Activated CD4-positive, alpha-beta memory T cell treated with anti-CD3 and anti-CD28 coated beads for 36 hours (primary cell): ENCODE measurements at places on chromosomes 1 and 21. TPM values are rescaled to one million over a fixed set of nuclear protein-coding genes. Genes with fewer than 3 reads are reported as not detected.

GRCh38 chr1:182725259-182726255, 41.2 kb upstream of the RGS8 start:
- no peak for DNase-seq

DNA sequence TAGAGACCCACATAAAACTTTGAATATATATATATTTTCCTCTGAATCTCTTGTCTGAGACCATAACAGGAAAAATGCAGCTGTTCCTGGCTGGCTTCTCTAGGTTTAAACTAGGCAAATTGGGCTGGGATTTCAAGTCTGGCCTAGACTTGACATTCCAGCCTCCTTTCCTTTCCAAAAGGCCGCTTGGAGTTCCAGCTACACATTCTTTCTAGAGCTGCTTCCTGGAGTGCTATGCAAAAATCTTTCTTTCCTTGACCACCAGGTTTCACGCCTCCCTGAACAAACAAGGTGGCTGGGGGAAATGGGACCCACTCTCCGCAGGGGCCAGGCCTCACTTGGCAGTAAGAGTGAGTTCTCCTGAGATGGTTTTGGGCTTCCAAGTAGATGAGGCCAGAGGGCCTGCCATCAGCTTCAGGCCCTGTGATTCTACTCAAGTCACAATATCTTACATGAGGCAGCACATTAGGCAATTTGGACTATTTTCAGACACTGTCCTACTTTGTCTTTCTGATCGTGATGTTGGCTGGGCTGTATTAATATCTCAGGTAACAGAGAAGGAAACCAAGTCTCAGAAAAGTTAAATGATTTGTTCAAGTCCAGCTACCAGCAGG, 102.4 kb downstream of the FAM78B start:
- no peak for DNase-seq

PERM1 gene
- total RNA-seq: not detected

- DNase-seq: no peak
Observed at GRCh38 chr21:29347274-29347681, 48.6 kb downstream of the BACH1 start.

INKA2 gene
- 2.3 TPM for total RNA-seq

OR2T11 gene
- total RNA-seq: not detected

NTMT2 gene
- not detected for total RNA-seq

- no peak for DNase-seq
Observed at GRCh38 chr1:154923695-154924094, 12.8 kb downstream of the PMVK start.

- no peak for DNase-seq
Observed at GRCh38 chr1:160267284-160267991, 5.1 kb upstream of the DCAF8 start.

DNA sequence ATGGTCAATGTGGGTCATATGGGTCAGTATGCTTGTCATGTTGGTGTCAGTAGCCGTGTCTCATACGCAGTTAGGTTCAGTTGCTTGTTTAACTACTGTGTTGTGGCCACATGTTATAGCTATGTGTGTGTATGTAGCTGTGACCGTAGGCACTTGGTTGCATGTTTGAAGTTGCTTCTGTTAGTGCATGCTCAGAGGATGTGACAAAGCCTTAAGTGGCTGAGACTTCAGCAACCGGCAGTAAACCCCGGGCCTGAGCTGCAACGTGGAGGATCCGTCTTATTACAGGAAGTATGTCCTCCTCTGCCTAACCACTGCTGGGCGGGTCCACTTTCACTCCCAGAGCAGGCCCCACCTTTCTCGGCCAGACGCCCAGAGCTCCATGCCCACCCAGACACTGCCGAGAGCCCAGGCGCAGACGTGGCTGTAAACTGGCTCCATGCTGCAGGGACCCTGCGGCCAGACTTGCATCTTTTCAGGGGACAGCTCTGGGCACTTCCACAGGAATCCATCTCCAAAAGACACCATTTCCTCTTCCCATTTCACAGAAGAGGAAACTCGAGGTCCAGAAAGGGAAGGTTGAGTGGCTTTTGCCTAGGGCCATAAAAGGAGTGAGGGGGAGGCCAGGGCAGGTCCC, 2.2 kb downstream of the TCEA3 start:
- peak; percentile 69 for DNase-seq

SPRR5 gene
- not detected for total RNA-seq

- no peak for DNase-seq
Observed at GRCh38 chr1:112927462-112927990, 28.5 kb downstream of the SLC16A1 start.

GRCh38 chr1:40801742-40802077, 18.1 kb downstream of the KCNQ4 start:
- DNase-seq: no peak

DNA sequence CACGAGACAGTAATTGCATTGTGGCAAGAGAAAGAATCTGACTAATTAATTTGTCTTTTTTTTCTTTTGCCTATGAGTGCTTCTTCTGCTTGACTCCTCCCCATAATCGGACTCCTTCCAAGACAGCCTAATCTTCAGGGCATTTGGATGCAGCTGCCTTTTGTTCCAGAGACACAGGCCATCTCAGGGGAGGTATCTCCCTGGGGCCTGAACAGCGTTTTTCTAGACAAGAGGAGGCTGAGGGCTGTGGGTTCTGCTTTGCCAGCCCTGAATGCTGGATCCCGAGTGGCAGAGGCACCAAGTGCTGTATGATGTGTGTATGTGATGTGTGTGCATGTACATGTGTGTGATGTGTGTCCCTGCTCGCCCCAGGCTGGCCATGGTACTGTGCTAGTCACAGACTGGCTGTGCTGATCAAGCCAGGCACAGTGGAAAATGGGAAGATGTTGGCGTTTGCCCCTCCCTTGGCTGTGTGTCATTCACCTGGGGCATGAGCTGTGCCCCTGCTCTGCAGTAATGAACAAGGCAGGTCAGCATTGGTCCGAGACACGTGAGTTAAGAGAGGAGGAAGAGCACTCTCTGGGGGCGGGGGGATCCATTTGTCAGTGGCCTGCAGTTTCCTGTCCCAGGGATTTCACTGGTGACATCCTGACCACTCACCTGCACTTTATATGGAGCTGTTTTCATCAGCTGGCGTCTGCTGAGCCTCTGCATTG, 77.2 kb downstream of the ADARB1 start:
- DNase-seq: no peak

AIRE gene
- total RNA-seq: not detected

KLF17 gene
- total RNA-seq: not detected

DNA sequence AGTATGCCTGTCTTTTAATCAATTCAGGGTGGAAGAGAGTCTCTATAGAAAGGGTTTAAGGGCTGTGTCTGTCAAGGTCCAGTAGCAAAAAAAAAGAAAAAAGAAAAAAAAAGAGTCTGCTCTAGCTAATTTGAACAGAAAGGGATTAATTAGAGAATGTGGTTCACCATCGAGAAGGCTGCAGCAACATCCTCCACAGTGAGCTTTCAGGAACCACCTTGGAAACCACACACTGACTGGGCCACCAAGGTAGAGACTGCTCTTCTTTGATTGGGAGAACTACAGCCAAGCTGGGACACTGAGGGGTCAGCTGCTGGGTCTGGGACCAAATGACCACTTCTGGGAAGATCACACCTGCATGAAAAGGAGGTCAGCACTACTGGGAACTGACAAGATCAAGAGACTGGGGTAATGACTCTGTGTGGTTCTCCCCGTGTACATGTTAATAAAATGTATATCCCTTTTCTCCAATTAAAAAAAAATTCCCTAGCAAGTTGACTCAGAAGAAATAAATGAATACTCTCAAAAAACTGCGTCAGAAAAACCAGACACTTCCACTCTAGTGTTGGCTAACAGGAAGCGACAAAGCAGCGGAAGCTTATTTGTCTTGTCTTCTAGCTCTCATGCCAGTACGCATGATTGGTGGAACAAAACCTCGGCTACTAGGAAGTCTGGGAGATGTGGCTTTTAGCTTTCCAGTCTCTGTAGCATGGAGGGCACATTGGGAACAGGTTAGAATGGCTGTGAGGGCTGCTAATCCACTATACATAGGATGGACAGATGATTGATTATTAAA, 60.0 kb upstream of the IVNS1ABP start:
- no peak for DNase-seq

DNA sequence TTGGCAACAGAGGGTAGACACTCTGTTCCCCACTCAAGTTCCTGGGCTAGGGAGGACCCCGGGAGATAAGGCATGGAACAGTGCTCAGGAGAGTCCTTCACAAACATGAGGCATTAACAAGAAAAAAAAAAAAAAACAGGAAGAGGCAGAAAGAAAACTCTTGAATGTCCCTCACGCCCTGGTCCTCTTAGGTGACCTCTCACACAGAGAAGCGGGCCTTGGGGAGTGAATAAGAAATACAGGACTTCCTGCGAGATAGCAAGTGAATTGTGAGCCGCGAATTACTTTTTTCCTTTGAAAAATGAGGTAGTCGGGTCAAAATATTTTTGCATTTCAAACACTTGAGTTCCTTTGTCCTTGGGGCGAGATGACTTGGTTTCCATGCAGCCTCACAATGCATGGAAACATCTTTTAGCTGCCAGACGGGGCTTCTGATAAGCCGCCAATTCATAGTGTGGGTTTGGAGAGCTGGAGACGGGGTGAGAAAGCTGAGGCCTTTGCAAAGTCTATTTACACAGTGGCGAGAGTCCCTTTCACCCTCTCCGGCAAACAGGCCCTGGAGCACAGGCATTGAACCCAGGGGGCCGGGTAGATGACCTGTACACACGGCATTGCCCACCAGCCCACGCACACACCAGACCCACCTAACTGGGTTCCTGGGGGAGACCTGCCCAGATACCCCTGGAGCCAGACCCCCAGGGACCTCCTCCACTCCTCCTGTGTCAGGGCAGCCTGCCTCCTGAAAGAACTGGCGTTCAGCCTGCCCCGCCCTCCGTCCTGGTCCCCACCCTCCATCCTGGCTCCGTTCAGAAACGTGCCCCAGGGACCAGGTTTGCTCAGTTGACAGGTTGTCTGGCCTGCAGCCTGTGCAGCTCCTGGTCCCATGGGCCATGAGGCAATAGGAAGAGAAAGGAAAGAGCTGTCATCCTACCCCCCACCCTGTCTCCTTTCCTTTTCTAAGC, 192.3 kb downstream of the PRDM16 start:
- DNase-seq: no peak

DNA sequence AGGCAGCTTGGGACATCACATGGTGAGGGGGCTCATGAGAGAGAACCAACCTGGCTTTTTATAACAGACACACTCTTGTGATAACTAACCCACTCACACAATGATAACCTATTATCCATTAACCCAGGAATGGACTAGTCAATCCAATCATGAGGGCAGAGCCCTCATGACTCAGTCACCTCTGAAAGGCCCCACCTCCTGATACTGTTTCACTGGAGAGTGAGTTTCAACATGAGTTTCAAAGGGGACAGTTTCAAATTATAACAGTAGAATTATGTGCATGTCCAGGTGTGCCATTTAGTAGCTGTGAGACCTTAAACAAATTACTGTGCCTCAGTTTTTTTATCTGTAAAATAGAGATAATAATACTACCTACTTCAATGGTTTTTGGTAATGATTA, 47.6 kb upstream of the PPP2R5A start:
- DNase-seq: peak; percentile 29

- no peak for DNase-seq
Observed at GRCh38 chr21:27206368-27206982, 239.6 kb upstream of the ADAMTS5 start.

GRCh38 chr1:65063025-65063424, 85.0 kb upstream of the AK4 start:
- DNase-seq: no peak

SPAG17 gene
- total RNA-seq: not detected

KNCN gene
- not detected for total RNA-seq

ERG gene
- not detected for total RNA-seq

NUAK2 gene
- 4.5 TPM for total RNA-seq

C1orf94 gene
- not detected for total RNA-seq

- DNase-seq: no peak
Observed at GRCh38 chr1:85216697-85217096, 15.9 kb upstream of the SYDE2 start.

GRCh38 chr1:15205586-15206346, 41.3 kb upstream of the FHAD1 start:
- DNase-seq: no peak

DNA sequence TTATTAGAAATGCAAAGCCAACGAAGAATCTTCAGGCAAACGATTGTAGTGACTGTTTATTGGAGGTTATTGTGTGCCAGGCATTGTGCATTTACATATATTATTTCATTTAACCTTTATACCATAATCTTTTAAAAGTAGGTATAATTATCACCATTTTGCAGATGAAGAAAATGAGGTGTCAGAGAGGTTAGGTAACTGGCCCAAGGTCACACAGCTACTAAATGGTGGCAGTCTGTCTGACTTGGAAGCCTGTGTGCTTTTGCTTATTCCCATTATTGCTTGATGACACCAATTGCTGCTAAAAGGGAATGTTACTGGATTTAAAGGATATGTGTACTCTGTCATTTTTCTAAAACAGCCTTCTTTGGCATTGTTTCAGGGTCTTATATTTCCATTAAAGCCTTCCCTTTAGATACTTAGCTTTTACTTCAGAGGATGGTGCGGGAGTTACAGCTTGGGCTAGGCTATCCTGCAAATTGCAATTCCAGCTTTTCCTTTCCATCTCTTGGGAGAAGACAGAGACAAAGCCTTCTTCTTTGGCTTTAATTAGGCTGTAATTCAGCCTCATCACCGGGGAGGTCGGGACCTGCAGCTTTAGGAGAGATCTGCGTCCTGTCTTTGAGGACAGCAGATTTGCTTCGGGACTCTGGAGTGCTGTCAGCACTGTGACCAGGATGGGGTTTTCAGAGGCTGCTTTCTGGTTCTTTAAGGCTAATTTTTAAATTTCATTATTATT, 37.4 kb upstream of the ERRFI1 start:
- DNase-seq: no peak

- DNase-seq: peak; percentile 33
Observed at GRCh38 chr1:229254910-229255541, 15.9 kb upstream of the RAB4A start.

RO60 gene
- 65.8 TPM for total RNA-seq

FCRL6 gene
- total RNA-seq: not detected

CDC42BPA gene
- 2.1 TPM for total RNA-seq

LRRC39 gene
- 0.17 TPM for total RNA-seq

GRCh38 chr1:240985081-240985480, 371.9 kb downstream of the RGS7 start:
- no peak for DNase-seq

POGZ gene
- 73.7 TPM for total RNA-seq
